Activated CD4-positive, alpha-beta T cell treated with anti-CD3 and anti-CD28 coated beads, Interleukin-2, amount 50 U/mL, for 24 hours (primary cell): ENCODE measurements at places on chromosomes 4 and X.

DNA sequence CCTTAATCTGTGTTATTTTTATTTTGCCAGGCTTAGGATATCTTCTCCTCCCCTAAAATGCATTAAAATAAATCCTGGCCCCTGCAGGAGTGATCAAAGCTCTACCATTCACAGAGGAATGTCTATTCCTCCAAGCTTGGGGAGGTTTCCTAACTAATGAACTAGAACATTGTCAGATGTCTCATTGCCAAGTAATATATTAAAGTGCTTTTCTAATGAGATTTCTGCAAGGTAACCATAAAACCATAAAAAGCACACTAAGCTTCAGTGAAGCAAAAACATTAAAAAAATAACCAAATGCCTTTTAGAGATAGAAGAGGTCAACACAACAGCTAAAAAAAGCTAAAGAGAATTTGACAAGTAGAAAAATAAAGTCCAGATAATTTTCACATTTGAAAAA, 34.8 kb downstream of the IGFBP7 start:
- DNase-seq, result no peak

- no peak for DNase-seq
Observed at GRCh38 chr4:154354883-154355282, 136.7 kb downstream of the DCHS2 start.

DNA sequence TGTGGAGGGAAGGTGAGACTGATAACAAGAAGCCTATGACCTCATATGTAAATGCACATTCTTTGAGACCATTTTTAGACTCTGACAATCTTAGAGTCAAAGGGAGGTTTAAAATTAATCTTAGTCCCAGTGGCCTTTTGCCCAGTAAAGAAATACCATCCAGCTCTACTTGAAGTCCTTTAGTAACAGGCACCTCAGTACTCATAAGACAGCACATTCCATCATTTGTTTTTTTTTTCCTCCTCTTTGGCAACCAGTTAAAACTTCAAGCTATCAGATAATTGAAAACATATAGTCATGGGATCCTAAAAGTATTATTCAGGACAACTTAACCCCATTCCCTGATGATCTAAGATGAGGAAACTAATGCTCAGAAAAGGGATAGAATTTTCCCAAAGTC, 4.6 kb downstream of the EDA2R start:
- DNase-seq, result no peak

DNA sequence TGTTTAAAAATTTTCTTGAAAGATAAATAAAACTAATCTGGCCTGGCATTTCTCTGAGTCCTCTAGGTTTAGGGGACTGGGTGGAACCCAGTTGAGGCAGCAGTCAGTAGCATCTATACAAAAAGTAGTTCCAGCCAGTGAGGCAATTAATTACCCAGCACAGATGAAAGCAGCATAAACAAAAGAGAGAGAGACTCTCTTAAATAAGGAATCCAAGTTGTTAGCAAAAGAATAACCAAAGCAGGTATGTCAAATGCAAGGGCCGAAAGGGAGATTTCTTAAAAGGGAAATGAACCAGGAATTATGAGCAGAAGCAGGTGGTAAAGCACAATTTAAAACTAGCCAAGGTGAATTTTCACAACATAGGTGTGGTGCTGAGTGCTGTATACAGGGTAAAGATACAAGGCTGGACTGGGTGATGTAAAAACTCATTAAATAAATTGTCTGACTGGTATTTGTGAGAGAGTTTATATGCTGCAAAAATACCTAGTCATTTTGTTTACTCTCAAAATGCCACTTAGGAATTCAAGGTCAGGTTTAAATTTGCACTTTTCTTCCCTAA, 94.6 kb upstream of the GALNT7 start:
- DNase-seq, result no peak

DNA sequence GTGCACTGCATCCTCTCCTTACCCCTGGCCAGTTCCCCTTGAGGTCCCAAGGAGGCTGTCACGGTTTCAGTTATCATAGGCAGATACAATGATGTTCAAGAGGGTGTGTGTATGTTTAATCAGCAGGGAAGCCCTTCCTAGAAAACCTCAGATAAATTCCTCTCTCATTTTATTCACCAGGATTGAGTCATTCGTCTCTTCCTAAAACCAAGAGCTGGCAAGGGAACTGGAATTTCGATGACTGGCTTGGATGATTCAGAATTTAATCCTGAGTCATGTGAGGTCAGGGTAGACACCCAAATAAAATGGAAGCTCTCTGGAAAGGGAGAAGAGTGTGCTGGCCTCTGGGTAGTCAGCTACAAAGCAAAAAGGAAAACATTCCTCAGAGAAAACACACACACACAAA, 106.2 kb upstream of the RAPGEF2 start:
- DNase-seq, result no peak

DNA sequence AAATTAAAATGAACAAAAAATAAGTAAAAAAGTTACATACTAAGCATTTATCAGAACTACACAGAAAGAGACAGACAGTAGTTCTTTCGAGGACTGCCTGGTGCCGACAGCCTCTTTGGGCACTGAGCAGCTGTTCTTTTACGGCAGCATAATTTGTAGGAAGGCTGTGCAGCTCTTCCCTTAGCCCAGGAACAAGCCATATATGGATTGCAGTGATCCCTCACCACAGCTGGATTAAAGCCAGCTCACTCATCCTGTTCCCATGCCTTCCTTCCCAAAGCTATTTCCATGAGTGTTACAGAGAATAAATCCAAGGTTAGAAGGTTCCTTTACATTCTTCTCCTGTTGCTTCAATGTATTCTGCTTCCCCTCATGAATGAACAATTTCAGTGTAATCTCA, 71.7 kb downstream of the DDX60L start:
- DNase-seq, result no peak

GRCh38 chr4:138112389-138112788, 129.8 kb downstream of the SLC7A11 start:
- DNase-seq, result no peak

DNA sequence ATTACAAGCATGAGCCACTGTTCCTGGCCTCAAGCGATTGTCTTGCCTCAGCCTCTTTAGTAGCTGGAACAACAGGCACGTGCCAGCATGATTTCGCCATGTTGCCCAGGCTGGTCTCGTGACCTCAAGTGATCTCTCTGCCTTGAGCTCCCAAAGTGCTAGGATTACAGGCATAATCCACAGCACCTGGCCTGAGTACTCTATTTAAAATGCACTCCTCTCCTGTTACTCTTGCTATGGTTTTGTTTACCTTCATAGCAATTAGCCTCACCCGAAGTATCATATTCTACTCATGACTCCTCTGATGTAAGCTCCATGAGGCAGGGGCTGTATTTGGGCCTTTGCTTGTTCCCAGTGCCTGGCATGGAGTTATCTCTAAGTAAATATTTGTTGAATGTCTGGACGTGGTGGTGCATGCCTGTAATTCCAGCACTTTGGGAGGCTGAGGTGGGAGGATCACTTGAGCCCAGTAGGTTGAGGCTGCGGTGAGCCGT, 92.5 kb upstream of the SLC34A2 start:
- no peak for DNase-seq

DNA sequence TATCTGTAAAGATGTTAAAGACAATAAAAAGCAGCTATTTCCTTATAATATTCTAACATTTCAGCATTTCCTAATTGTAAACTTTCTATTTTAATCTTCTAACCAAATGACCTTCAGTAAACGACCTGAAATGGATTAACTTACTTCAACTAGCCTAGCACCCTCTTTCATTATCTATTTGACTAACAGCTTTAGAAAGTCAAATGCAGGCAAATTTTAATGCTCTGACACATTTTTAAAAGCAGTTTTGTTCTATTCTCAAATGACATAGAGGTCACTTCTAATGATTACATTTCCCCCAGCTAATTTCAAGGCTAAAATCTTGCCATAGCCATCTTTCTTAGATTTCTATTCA, 41.9 kb downstream of the SLC7A11 start:
- no peak for DNase-seq

DNA sequence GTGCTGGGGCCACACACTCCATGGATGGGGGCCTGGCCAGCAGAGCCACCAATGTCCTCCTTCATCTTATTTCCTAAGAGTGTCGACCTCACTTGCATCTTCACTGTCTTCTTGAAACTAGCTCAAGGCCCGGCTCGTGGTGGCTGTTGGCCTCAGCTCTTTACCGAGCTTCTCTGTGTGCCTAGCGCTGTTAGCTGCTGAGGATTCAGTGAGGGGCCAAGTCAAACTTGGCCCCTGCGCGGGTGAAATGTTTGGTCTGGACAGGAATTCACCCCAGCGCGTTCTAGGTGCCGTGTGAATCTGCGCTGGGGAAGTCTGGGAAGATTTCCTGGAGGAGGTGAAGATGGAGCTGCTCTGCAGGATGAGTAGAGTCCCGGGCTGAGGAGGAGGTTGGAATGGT, 8.5 kb downstream of the SORCS2 start:
- no peak for DNase-seq

DNA sequence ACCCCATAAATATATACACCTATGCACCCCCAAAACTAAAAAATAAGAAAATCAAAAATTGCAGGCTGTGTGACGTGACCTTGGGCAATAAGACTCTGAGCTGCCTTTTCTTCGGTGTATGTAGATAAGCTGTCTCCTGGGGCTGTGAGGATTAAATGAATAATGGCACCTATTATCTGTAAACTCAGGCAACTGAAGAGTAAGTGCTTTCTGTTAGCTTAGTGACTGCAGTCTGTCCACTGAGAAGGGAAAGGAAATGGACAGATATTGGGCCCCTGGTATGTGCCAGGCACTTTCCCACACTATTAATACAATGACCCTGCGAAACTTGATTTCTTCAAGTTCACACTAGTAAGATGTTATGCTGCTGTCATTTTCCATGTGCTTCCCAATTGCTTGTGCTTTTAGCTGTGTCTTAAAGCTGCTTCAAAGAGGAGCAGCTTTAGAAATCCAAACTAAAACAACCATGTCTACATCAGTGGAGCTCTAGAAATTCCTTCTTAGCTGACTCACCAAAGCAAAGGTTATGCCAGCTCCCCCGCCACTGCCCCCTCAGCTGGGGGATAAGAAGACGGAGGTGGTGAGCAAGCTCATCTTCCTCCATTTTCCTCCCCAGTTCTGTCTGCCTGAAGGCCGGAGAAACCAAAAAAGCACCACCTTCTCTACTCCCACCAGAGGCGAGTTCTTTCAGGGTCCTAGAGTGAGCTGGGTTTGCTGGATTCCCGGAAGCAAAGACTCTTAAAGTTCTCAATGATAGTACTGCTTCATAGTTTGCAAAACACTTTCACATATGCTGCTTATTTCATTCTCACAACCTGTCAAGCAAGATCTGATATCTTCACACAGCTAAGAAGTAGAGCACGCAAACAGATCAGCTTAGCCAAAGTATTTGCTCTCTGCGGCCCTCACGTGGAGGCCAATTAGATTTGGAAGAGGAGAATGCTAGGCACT, 8.8 kb upstream of the DGAT2L6 start:
- no peak for DNase-seq

- no peak for DNase-seq
Observed at GRCh38 chrX:40644821-40645358, 2.5 kb downstream of the CXorf38 start.

DNA sequence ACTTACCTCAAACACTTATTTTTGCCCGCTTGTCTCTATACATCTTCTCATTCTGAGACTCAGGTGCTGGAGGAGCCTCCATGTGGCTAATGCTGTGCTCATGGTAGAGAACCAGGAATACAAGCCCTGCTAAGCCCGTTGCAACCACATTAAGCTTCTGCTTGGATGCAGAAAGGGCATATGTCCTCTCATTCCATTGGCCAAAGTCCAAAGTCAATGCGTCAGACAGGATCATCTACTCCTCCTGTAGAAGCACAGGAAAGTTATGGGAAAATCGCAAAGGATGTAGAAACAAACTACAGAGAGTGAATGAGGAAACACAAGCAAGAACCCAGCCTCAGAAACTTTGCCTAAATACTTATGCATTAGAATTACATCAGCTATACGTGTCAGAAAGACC, 124.5 kb upstream of the AGA start:
- DNase-seq, result no peak
